ENCODE measurements at places on chromosomes 3 and 15. TPM values are rescaled to one million over a fixed set of nuclear protein-coding genes. Genes with fewer than 3 reads are reported as not detected.

GABRR3 gene
- total RNA-seq, result not detected

GRCh38 chr3:183287301-183287971 lies 34.4 kb downstream of the B3GNT5 start:
- H3K27me3 ChIP-seq, result no peaks in the 10 kb centered on the region
- no peaks in the 10 kb centered on the region for H3K36me3 ChIP-seq
- H3K4me3 ChIP-seq, result no peak overlapping the region
- DNase-seq, result no peak
- H3K27ac ChIP-seq, result no peak overlapping the region

STX19 gene
- 3.4 TPM for total RNA-seq

DNA sequence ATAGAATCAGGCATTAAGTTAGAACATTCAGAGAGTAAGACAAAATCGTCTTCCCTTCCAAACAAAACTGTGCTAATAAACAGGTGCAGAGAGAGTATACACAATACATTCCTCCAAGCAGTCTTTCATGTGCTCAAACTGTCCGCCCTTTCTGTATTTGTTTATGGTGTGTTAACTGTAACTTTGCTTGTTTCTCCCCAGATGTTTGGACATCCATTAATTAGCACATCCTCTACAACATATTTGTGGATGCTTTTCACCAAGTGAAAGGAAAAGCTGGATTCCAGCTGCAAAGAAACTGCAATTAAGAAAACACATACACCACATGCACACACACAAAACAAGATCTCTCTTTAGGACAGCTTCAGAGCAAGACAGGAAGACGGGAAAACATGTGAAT lies 912.6 kb downstream of the NTRK3 start:
- H3K4me3 ChIP-seq, result no peak overlapping the region
- H3K36me3 ChIP-seq, result no peaks in the 10 kb centered on the region
- H3K4me1 ChIP-seq, result no peaks in the 10 kb centered on the region
- peaks cover 4% of the 10 kb centered on the region for H3K27me3 ChIP-seq
- no peak for DNase-seq

CTXN2 gene
- total RNA-seq, result 0.09 TPM

DNA sequence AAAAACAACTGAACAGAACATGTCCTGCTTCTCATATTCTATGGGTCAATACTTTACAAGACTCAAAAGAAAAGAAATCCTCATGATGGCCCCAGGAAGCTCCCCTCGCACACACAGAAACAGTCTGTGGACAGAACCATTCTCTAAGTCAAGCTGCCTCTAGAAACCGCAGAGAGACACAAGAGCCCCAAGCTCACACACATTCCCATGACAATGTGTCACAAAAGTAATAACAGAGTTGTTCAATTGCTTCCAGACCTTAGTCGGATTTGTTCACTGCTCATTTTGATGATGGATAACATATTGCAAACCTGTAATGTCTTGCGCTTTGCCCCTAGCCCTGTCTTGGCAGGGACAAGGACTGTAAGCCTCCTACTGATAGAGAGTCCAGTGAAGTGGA lies 60.9 kb downstream of the UMPS start:
- H3K27ac ChIP-seq, result no peak overlapping the region
- H3K27me3 ChIP-seq, result peaks cover 5% of the 10 kb centered on the region
- no peak overlapping the region for H3K4me3 ChIP-seq

GOLGA6B gene
- not detected for total RNA-seq

GRCh38 chr15:33964665-33965040 lies 3.6 kb upstream of the CHRM5 start:
- H3K4me3 ChIP-seq, result no peak overlapping the region
- no peaks in the 10 kb centered on the region for H3K4me1 ChIP-seq
- H3K27ac ChIP-seq, result no peak overlapping the region
- no peaks in the 10 kb centered on the region for H3K27me3 ChIP-seq
- no peaks in the 10 kb centered on the region for H3K36me3 ChIP-seq

GRCh38 chr15:73800662-73801345 lies 47.7 kb upstream of the INSYN1 start:
- no peak overlapping the region for H3K27ac ChIP-seq
- H3K4me3 ChIP-seq, result no peak overlapping the region
- no peaks in the 10 kb centered on the region for H3K27me3 ChIP-seq
- no peaks in the 10 kb centered on the region for H3K36me3 ChIP-seq

- no peaks in the 10 kb centered on the region for H3K27me3 ChIP-seq
- DNase-seq, result no peak
- no peaks in the 10 kb centered on the region for H3K36me3 ChIP-seq
- H3K4me3 ChIP-seq, result no peak overlapping the region
- H3K4me1 ChIP-seq, result peaks cover 7% of the 10 kb centered on the region
These were observed 84.5 kb downstream of the LRRK1 start for GRCh38 chr15:101003706-101004105.

GNAT1 gene
- not detected for total RNA-seq

STAB1 gene
- total RNA-seq, result 57.7 TPM

PPP1R14D gene
- not detected for total RNA-seq

DNA sequence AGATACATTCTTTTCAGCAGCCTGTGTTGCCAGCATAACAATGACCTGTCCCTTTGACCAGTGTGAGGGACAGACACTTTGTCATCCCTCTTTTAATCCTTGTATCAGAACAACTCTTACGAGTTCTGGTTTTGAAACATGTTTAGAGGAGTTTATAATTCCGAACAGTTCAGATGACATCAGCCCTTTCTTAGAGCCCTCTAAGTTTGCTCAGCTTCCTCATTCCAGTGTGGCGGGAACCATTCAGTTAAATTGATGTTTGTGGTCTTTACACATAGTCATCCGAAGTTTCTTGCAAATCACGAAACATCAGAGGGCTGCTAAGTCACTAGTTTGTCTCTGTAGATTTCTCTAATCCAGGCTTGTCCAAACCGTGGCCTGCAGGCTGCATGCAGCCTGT lies 102.5 kb downstream of the AKAP13 start:
- no peaks in the 10 kb centered on the region for H3K36me3 ChIP-seq
- no peak for DNase-seq
- H3K4me1 ChIP-seq, result peaks cover 4% of the 10 kb centered on the region
- H3K4me3 ChIP-seq, result no peak overlapping the region
- peak overlapping the region; percentile 55 for H3K27ac ChIP-seq
- no peaks in the 10 kb centered on the region for H3K27me3 ChIP-seq

- H3K27ac ChIP-seq, result no peak overlapping the region
- H3K36me3 ChIP-seq, result no peaks in the 10 kb centered on the region
- no peaks in the 10 kb centered on the region for H3K4me1 ChIP-seq
- no peak for DNase-seq
These were observed 46.2 kb downstream of the ZNF385D start for GRCh38 chr3:21704796-21705195.

- DNase-seq, result no peak
- H3K27me3 ChIP-seq, result no peaks in the 10 kb centered on the region
- H3K27ac ChIP-seq, result no peak overlapping the region
- peaks cover 27% of the 10 kb centered on the region for H3K4me1 ChIP-seq
These were observed 778 bp downstream of the ARL6 start for GRCh38 chr3:97765336-97765735.

MYLK gene
- total RNA-seq, result 3.1 TPM

- H3K36me3 ChIP-seq, result no peaks in the 10 kb centered on the region
- peak; percentile 45 for DNase-seq
- H3K4me1 ChIP-seq, result no peaks in the 10 kb centered on the region
- H3K4me3 ChIP-seq, result no peak overlapping the region
These were observed 32.4 kb downstream of the C2CD4A start for GRCh38 chr15:62099094-62099601.

DNA sequence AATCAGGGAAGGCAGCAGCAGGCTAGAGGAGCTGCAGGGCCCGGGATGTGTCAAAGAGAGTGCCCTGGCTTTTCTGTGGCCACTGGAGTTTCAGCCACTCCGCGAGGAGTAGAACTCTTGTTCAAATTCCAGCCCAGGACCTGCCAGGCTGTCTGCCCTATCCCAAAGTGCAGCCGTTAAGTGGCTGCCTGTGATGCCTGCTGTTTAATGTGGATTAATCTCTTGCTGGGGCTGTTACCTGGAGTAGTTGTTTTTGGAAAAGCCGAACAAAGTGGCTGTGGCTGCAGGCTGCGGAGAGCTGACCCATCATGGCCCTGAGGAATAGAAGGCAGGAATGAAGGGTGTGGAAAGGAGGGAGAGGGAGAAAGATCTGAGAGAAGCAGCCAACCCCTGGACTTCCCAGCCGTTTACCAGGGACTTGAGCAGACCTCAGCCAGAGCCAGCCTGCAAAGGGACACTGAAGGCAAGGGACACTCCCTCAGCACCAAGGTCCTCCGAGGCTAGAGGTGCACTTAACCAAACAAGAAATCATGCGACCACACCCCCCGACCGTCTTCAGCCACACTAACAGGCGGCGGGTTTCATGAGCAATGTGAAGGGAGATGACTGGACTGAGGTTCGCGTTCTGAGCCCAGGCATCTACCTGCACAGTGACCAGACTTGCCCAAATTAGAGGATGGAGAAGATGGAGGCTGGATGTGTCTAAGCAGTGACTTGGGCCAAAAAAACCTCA lies 4.7 kb downstream of the CDAN1 start:
- no peak for DNase-seq
- no peak overlapping the region for H3K27ac ChIP-seq
- H3K36me3 ChIP-seq, result peaks cover 5% of the 10 kb centered on the region
- H3K27me3 ChIP-seq, result no peaks in the 10 kb centered on the region
- H3K4me1 ChIP-seq, result peaks cover 4% of the 10 kb centered on the region
- no peak overlapping the region for H3K4me3 ChIP-seq

- no peaks in the 10 kb centered on the region for H3K36me3 ChIP-seq
- no peaks in the 10 kb centered on the region for H3K4me1 ChIP-seq
- no peak for DNase-seq
- no peaks in the 10 kb centered on the region for H3K27me3 ChIP-seq
These were observed 106.8 kb downstream of the ARRDC4 start for GRCh38 chr15:98067339-98067738.

- no peak overlapping the region for H3K4me3 ChIP-seq
- no peak for DNase-seq
- no peaks in the 10 kb centered on the region for H3K27me3 ChIP-seq
- no peak overlapping the region for H3K27ac ChIP-seq
- H3K36me3 ChIP-seq, result no peaks in the 10 kb centered on the region
These were observed 9.8 kb upstream of the SUCNR1 start for GRCh38 chr3:151863611-151864010.

- no peaks in the 10 kb centered on the region for H3K4me1 ChIP-seq
- peak; percentile 14 for DNase-seq
- H3K27me3 ChIP-seq, result no peaks in the 10 kb centered on the region
- H3K4me3 ChIP-seq, result no peak within 1 kb of the TSS
- peaks cover 5% of the 10 kb centered on the region for H3K36me3 ChIP-seq
These were observed at the start of gene TLR9 for GRCh38 chr3:52225452-52226228. Gene TLR9, minus strand, starts transcription at chr3:52225645. Its CDS starts 116 bp downstream, at chr3:52225529.

CHRNA5 gene
- 1.2 TPM for total RNA-seq

- no peaks in the 10 kb centered on the region for H3K4me1 ChIP-seq
- DNase-seq, result no peak
- no peaks in the 10 kb centered on the region for H3K36me3 ChIP-seq
These were observed 173.0 kb downstream of the EBLN2 start for GRCh38 chr3:73234354-73235014.

GRCh38 chr3:189301479-189301878 lies 129.7 kb downstream of the TPRG1 start:
- no peak for DNase-seq
- H3K27ac ChIP-seq, result no peak overlapping the region
- no peaks in the 10 kb centered on the region for H3K36me3 ChIP-seq
- peaks cover 12% of the 10 kb centered on the region for H3K4me1 ChIP-seq

DNA sequence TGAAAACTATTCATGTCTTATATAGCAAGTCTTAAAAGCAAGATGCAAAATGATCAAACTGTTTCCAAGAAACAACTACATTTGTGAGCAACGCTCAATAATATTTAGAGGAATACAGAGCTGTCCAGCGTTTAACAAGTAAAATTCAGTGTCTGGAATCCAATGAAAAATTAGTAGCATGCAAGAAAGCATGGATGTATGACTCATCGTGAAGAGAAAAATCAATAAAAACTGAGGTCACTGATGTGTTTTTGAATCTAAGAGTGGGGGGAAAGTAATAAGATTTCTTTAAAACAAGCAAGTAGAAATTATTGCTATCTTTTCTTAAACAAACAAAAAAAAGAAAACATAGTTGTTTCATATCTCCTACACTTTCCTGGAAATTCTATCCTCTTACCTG lies 600.3 kb upstream of the GOLIM4 start:
- H3K27ac ChIP-seq, result no peak overlapping the region
- no peak for DNase-seq
- H3K4me3 ChIP-seq, result no peak overlapping the region
- no peaks in the 10 kb centered on the region for H3K36me3 ChIP-seq

HTD2 gene
- 3.7 TPM for total RNA-seq

DNA sequence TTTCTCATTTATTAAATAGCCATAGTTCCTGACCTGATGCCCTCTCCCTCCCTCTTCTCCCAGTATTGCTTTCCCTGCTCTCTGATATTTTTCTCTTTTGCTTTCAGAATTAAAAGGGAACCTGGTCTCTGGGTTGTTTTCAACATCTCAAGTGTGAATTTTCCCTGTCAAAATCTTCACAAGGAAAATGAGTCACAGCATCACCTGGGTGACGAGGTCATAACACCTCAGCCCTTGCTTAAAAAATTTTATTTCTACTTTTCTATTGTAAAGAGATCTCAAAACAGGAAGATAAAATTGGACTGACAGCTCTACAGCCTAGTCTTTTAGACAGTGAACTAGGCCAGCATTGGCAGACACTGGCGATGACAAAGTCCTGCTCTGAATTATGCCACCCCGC lies 40.1 kb downstream of the GAP43 start:
- no peaks in the 10 kb centered on the region for H3K36me3 ChIP-seq
- H3K27ac ChIP-seq, result no peak overlapping the region
- H3K4me1 ChIP-seq, result no peaks in the 10 kb centered on the region
- no peak for DNase-seq
- H3K27me3 ChIP-seq, result no peaks in the 10 kb centered on the region
- H3K4me3 ChIP-seq, result no peak overlapping the region

DNA sequence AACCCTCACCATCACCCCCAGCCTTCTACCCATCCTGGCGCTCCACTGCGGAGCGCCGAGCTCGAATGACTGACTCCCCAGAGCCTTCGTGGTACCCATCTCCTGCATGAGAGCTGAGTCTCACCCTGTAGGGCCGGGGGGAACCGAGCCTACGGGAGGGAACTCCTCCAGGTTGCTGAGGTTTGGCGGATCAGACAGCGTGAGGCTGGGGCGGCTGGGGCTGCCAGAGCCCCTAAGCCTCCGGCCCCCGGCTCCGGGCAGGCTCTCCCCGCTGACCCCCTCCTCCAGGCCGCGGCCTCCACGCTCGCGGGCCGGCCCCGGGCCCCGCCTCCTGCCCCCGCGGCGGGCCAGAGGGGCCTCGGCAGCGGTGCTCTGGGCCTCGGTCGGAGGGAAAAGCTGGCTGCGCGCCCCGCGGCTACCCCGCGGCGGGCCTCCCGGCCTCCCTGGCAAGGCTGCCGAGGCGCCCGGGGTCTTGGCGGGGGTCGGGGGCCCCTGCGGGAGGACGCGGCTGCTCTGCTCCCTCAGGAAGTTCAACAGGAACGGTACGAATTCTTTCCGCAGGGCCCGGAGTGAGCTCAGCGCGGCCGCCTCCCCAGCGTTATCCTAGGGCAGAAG lies 643 bp downstream of the CDAN1 start:
- peak overlapping the region; percentile 85 for H3K27ac ChIP-seq
- DNase-seq, result peak; percentile 50
- H3K36me3 ChIP-seq, result peaks cover 16% of the 10 kb centered on the region
- peak overlapping the region; percentile 95 for H3K4me3 ChIP-seq
- peaks cover 9% of the 10 kb centered on the region for H3K4me1 ChIP-seq

GRCh38 chr15:101428758-101429157 lies 60.7 kb downstream of the PCSK6 start:
- H3K27me3 ChIP-seq, result no peaks in the 10 kb centered on the region
- no peak for DNase-seq
- H3K27ac ChIP-seq, result no peak overlapping the region
- H3K4me1 ChIP-seq, result no peaks in the 10 kb centered on the region

All from pancreas (tissue), 10 donors.